Activated naive CD8-positive, alpha-beta T cell treated with anti-CD3 and anti-CD28 coated beads for 36 hours (primary cell): ENCODE measurements at places on chromosomes 11 and 22.
A peak's percentile ranks its signal among the peaks of the same experiment; 100 is the strongest.

DNA sequence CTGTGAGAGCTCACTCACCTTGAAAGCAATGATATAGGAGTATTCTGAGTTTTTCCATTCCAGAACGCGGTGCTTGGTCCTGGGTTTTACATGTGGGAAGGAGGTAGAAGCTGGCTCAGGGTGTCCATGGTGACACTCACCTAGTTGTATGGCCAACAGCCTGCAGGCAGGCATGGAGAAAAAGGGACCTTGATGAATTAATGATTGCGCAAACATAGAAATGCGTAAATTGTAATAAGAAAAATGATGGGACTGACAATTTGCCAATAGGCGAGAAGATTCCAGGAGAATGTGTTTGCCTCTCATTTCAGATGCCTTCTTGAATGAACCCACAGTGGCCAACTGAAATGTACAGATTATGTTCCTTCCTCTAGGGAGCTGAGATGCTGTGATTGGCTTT lies 53.4 kb upstream of the MYO18B start:
- DNase-seq, result no peak

GRCh38 chr11:10930224-10930971 lies 72.5 kb upstream of the ZBED5 start:
- peak; percentile 36 for DNase-seq

- DNase-seq, result no peak
Observed at GRCh38 chr11:17353821-17354600, 2.4 kb downstream of the NCR3LG1 start.

GRCh38 chr11:45960387-45961095 lies 38.1 kb downstream of the LARGE2 start:
- DNase-seq, result no peak

DNA sequence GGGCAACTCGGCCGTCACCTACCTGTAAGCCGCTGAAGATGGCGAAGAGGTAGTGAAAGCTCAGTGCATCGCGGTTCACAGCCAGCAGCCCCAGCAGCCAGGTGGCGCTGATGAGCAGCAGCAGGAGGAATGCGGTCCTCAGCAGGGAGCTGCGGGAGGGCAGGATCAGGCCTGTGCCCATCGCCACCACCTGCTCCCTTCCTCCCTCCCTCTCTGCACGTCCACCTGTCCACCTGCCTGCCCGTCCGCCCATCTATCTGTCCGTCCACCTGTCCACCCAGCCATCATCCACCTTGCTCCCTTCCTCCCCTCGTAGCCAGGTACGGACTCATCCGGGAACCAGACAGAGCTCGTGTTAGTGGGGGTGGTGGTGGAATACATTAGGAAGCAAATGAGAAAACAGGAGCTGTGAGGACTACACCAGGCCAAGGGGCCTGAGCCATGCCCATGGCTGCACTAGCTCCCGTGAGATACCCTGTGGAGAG lies 32.2 kb downstream of the TRMU start:
- peak; percentile 73 for DNase-seq

DNA sequence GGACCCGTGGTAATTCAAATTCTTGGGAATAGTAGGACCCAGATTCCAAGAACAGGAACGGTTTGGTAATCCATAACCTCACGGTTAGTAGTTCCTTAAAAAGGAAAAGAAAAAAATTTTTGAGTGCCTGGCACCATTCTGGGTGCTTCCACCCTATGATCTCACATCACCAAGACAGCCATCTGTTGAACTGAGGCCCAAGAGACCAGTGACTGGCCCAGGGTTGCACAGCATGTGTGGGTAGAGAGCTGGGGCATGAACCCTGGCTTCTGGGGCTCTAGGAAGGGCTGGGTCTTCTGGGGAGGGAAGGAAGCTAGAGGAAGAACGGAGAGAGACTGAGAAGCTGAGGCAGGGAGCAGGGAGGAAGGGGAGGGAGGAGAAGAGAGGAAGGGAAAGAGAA lies 4.7 kb upstream of the SPI1 start:
- DNase-seq, result no peak

GRCh38 chr11:67071420-67072284 lies 15.0 kb downstream of the RHOD start:
- DNase-seq, result peak; percentile 80

- no peak for DNase-seq
Observed at GRCh38 chr11:126899961-126900748, 100.4 kb downstream of the KIRREL3 start.

DNA sequence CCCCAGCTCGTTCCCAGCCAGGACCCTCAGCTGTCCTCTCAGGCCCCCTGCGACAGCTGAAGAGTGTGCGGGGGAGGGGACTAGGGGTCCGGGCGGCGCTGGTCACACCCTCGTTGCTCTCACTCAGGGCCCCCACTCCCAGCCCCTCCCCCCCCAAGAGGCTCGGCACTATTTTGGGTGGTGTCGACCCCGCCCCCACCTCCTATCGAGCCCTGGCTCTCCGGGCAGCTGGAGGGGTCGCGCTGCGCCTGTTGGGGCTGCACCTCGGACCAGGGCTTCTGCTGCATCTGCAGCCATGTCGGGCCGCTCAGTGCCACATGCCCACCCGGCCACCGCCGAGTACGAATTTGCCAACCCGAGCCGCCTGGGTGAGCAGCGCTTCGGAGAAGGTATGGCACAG lies at the start of gene HSPB2:
Gene HSPB2, plus strand, starts transcription at position 200 of the 400 bp plus-strand sequence. Its CDS starts 96 bp downstream, at position 296.
- no peak for DNase-seq
